Stimulated activated CD4-positive, alpha-beta T cell treated with anti-CD3 and anti-CD28 coated beads, Interleukin-2, amount 100 ng/mL, for 24 hours (primary cell): ENCODE measurements at places on chromosomes 5 and 9.

DNA sequence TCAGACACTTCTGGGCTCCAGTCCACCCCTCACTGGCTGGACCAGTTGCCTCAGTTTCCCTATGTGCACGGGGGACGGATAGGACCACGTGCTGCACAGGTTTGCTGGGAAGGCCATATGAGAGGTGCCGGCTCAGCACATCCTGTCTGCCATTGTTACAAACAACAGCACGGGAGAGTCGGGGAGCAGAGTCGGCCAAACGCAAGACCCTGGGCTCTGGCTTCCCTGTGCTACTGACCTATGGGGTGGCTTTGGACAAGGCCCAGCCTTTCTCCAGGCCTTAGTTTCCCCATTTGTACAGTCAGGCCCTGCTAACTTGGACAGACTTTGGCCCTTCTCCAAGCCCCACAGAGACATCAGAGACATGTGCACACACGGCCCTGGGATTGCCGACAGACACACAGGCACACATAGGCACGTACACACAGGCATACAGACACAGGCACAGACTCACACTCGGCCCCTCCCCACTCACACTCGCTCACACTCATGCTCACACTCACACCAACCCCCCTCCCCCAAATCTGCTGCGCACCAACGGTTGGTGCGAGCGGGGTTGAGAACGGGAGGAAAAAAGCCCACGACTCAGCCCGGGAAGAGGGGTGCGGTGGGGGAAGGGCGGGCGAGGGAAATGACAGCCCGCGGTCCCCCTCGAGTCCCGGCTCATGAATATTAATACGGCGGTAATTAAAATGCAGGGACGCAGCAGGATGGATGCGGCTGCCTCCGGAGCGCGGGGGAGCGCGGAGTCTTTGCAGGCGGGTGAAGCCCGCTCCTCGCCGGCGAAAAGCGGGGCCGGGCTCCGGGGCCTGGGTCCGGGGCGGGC is 133.0 kb downstream of the C9orf50 start:
- peak; percentile 73 for DNase-seq

GRCh38 chr9:101366038-101366756 is 18.6 kb downstream of the BAAT start:
- DNase-seq = no peak

- DNase-seq = no peak
Measured at GRCh38 chr9:95499847-95500246, 16.9 kb downstream of the PTCH1 start.

- no peak for DNase-seq
Measured at GRCh38 chr9:120932086-120932823, 5.7 kb upstream of the TRAF1 start.

DNA sequence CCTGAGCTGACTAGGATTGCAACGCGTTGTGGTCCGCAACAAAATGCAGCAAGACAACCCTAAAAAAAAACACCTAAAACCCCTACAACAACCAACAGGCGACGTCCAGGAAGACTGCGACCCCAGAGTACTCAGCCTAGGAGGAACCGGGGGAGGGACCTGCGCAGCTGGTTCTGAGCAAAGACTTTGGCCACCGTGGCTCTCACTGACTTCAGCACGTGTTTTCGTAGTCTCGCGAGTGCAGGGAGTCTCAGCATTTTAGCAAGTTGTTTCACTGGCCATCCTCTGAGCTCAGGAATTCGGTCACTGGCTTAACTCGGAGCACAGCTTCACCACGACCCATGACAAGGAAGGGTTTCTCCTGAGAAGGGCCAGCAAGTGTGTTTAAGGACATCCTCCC is 8.6 kb upstream of the ZDHHC11 start:
- DNase-seq = no peak

- DNase-seq = no peak
Measured at GRCh38 chr5:97062046-97062445, 80.4 kb downstream of the LIX1 start.

- no peak for DNase-seq
Measured at GRCh38 chr5:106363578-106363977, 1307.2 kb downstream of the EFNA5 start.

DNA sequence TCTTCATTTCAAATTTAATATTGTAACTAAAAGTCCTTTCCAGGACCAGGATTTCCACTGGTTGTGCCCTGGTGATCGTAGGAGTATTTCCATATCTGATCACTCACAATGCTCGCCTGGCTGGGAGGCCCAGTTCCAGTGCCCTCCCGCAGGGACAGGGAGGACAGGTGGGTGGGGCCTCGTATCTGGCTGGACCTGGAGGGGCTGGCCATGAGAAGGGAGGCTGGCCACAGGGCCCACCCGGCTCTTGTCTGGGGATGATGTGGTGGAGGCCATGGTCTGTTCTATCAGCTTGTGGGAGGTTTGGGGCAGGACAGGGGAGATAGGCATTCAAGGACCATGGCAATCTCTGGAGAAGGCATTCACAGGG is 286.4 kb downstream of the GADD45G start:
- peak; percentile 11 for DNase-seq

DNA sequence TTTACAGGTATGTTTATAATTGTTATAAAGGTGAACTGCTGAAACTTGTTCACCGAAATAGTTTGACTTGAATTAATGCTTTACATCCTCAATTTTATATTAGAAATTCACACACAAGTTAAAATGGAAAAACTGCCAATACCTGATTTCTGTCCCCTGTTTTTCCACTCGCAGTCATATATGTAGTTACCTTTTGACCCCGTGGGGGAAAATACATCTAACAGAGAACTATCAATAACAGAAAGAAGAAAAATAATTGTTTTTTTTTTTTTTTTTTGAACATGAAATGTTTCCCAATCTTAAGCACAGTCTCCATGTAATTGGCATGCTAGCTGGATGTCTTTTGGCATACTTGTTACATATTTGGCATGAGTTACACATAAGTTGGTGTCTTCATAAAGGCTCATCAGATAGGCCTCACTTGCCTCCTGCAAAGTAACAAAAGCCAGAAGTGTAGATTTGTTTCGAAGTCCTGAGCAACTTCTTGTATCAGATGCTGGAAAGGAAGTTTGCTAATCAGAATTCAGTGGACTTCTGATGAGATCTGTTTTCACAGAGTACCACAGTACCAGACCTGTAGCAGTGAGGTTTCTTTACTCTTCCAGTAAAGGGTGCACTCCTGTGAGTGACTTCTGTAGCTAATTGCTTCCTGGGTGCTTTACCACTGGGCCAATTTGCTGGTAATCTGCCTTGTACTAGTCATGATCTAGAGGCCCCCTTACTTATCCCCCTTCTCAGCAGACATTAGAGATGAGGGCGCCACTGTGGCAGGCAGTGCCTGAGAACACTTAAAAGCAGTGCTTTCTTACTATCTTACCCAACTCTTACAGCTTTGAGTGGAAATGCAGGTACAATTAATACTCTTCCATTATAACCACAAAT is 36.2 kb upstream of the CXXC5 start:
- DNase-seq = no peak

DNA sequence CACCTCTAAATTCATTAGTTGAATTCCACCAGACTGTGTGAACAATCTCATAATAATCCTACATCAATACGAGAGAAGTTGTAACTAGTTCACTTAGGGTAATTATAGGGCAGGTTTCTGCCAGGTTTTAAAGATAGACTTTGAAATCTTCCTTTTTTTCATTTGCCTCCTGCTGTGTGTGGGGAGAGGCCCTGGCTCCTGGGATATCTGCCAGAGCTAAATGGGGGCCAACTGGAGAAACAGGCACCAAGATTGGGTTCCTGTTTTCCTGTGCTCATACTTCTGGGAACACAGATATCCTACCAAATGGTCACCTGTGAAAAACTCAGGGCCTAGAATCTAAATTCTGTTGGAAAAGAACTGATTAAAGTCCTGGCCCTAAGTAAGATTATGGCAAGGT is 42.3 kb downstream of the SH3RF2 start:
- no peak for DNase-seq

GRCh38 chr9:8208465-8208864 is 408.9 kb upstream of the DMAC1 start:
- no peak for DNase-seq

GRCh38 chr5:179462040-179462439 is 88.3 kb upstream of the RUFY1 start:
- no peak for DNase-seq

DNA sequence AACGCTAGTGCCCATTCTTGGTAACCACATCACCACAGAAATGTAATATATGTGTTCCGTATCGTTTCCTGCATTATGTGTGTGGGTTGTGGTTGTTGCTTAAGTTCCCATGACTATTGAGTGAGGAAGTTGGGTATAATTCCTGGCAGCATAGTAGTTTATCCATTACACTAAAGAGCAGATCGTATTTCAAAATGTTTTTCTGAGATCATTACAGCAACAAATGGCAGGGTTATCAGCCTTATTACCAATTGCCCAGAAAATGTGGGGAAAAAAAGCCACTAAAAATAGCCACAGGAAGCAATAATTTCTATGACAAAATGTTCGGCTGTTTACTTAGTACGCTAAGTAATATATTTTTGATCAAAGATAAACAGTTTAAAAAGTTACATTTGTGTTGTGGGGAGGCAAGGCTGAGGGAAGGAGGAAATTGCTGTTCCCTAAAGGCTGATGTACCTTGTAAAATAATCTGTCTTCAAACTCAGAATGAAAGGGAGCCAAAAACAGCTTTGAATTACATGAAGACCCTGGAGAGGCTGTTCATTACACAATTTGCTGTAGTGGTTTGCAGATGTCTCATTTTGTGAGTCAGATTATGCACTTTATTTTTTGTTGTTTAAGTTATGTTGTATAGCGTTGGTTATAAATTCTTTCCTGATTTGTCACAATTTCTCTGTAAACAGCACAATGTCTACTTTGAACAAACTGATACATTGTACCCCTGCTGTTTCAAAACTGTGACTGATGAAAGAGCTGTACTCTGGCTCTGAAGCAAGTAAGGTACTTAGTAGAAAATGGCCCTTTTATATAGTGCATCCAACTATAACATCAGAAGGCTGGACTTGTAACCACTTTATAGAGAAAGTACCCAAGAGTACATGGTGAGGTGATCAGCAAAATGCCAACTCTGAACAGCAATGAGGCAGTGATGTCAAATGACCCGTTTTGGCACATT is 1028.5 kb downstream of the NR2F1-AS1 start:
- no peak for DNase-seq

DNA sequence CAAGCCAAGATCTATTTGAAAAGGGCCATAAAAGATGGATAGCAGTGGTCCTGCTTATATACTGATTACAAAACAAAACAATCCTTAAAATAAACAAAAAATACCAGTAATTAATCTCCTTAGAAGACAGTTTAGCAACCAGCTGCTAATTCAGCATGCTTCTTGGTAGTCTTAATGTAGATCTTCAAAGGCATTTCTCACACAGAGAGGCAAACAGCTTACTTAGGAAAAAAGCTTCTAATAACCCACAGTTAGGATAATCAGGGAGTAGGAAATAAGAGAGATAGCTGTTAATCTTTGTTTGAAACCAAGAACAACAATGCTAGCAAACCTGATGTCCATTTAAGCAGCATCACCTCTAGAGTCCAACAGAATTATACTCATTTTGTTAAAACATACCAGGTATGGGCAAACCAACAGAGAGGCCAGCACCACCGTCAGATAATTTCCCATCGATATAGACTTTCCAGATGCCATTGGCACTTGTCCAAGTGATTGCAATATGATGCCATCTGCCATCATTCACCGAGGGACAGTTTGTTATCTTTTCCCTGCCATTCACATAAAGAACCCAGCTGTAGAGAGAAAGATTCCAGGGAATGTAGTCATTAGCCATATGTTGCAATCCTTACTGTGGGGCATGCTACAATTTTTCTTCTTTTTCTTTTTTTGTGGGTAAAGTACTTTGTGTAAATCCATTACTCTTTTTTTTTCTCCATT is 105.6 kb upstream of the TXNDC8 start:
- DNase-seq = no peak

GRCh38 chr5:129372025-129372424 is 88.1 kb upstream of the ADAMTS19 start:
- no peak for DNase-seq

DNA sequence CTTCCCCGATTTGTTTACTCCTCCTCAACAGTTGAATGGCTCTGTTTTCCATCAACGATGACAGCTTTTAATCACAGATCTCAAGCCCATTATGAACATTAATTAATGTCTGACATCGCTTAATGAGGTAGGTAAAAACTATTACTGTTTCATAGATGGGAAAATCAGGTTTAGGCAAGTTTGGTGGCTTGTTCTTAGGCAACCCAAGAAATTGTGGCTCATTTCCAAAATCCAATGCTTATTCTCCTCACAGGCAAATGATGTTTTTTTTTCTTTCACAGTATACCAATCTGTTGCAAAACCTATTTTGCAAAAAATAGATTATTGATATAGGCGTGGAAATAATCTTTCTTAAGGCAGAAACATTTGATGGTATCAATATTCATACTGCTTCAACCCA is 70.8 kb upstream of the CHD1 start:
- DNase-seq = no peak

GRCh38 chr5:139094154-139095131 is 103.7 kb downstream of the SIL1 start:
- no peak for DNase-seq

- no peak for DNase-seq
Measured at GRCh38 chr5:95975703-95976102, 14.1 kb upstream of the ELL2 start.

DNA sequence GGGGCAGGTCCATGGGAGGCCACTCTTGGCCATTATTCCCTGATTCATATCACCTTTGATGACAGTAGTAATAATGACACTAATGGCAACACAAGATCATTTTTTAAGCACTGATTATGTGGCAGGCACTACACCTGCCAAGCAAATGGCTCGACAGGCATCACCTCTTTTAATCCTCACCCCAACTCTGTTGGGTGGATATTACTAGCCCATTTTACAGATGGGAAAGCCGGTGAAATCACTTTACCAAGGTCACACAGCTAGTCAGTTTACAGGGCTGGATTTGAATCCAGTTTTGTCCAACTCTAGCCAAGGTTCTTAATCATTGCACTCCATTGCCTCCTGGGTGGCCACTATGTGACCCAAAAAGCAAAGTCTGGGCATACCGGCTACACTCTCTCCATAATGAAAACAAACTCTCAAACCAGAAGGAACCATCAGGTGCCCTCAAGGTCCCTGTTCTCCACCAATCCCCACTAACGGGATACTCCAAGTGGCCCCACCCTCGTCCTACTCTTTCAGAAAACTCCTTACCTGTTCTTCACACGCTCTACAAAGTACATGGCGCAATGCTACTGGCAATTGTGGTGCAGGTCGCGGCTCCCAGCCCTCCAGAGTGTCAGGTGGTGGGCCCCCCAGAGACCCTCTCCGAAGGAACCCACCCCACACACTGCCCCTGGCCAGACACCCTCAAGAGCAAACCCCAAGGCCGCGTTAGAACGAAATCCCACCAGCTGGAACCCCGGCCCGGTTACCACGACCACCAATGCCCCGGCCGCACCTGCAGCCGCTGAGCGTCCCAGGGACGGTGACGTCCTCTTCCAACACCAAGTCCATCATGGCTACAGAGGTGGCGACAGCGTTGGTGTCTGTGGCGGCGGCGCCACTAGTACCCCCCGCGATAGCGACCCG is 572 bp downstream of the CDK5RAP2 start:
- DNase-seq = peak; percentile 19

- DNase-seq = no peak
Measured at GRCh38 chr5:169300468-169301385, at the start of gene SLIT3. SLIT3 (minus strand) TSS chr5:169301139; CDS start chr5:169300709, 430 bp downstream.

GRCh38 chr9:70257991-70258691 is 637 bp upstream of the SMC5 start:
- DNase-seq = peak; percentile 33
